Tibial artery (tissue), 4 donors: ENCODE measurements at places on chromosomes 13 and 19.
A peak's percentile ranks its signal among the peaks of the same experiment; 100 is the strongest.

GRCh38 chr19:50957587-50957986 is 4.7 kb upstream of the KLK5 start:
- H3K27me3 ChIP-seq = no peaks in the 10 kb centered on the region
- H3K4me1 ChIP-seq = no peaks in the 10 kb centered on the region
- no peak for DNase-seq
- no peaks in the 10 kb centered on the region for H3K36me3 ChIP-seq
- H3K4me3 ChIP-seq = no peak overlapping the region
- H3K27ac ChIP-seq = no peak overlapping the region

DNA sequence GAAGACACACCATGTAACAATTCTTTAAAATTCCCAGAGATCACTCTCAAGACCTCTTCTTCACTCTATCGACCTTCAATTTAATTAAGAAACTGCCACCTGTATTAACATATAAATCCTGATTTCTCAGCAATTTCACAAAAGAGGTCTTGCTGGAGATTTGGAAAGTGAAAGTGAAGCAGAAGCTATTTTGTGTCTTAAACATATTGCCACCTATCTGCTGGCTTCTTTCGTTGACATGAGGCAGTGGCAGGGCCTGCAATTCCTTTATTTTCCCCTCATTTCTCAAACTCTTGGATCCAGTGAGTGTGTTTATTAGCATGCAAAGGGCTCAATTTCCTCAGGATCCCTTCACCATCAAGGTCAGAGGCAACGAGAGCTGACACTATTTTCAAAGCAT is 780.2 kb upstream of the SLITRK1 start:
- DNase-seq = no peak
- no peaks in the 10 kb centered on the region for H3K4me1 ChIP-seq
- H3K27ac ChIP-seq = no peak overlapping the region
- H3K36me3 ChIP-seq = no peaks in the 10 kb centered on the region
- H3K4me3 ChIP-seq = no peak overlapping the region

GRCh38 chr19:40286971-40287421 is 1.9 kb upstream of the AKT2 start:
- no peak for DNase-seq
- no peaks in the 10 kb centered on the region for H3K36me3 ChIP-seq
- no peak overlapping the region for H3K27ac ChIP-seq
- H3K27me3 ChIP-seq = no peaks in the 10 kb centered on the region
- no peaks in the 10 kb centered on the region for H3K4me1 ChIP-seq
- no peak overlapping the region for H3K4me3 ChIP-seq

DNA sequence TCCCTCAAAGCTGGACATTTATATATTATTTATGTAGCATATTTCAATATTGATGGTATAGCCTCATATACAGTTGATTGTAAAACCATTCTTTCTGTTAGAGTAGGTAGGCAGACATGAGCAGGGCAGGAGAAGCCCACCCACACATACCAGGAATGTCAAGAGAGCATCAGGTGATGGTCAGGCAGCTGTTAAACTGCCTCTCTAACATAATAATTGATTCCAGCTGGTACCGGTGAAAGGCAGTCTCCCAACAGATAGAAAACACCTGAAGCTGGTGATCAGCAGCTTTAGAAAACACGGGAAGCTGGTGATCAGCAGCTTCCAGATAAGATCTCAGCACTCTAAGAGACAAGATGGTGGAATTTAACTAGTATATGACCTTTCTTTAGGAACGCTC is 132.9 kb downstream of the SLITRK6 start:
- no peak overlapping the region for H3K4me3 ChIP-seq
- no peaks in the 10 kb centered on the region for H3K36me3 ChIP-seq
- H3K27me3 ChIP-seq = no peaks in the 10 kb centered on the region
- no peak overlapping the region for H3K27ac ChIP-seq
- H3K4me1 ChIP-seq = no peaks in the 10 kb centered on the region
- DNase-seq = no peak

- H3K27me3 ChIP-seq = no peaks in the 10 kb centered on the region
- peaks cover 6% of the 10 kb centered on the region for H3K4me1 ChIP-seq
- H3K27ac ChIP-seq = no peak overlapping the region
- DNase-seq = no peak
- no peaks in the 10 kb centered on the region for H3K36me3 ChIP-seq
Measured at GRCh38 chr13:93942016-93942415, 537.5 kb downstream of the DCT start.

GRCh38 chr13:43100667-43101066 is 77.3 kb downstream of the DNAJC15 start:
- no peaks in the 10 kb centered on the region for H3K27me3 ChIP-seq
- DNase-seq = no peak
- no peak overlapping the region for H3K4me3 ChIP-seq

GRCh38 chr13:44421853-44422525 is 48.4 kb downstream of the SERP2 start:
- no peak for DNase-seq
- H3K4me1 ChIP-seq = no peaks in the 10 kb centered on the region
- no peak overlapping the region for H3K27ac ChIP-seq
- no peak overlapping the region for H3K4me3 ChIP-seq
- no peaks in the 10 kb centered on the region for H3K36me3 ChIP-seq

GRCh38 chr13:110250258-110250891 is 56.6 kb downstream of the COL4A1 start:
- H3K36me3 ChIP-seq = no peaks in the 10 kb centered on the region
- H3K27me3 ChIP-seq = no peaks in the 10 kb centered on the region
- peak overlapping the region; percentile 1 for H3K4me3 ChIP-seq
- H3K27ac ChIP-seq = peak overlapping the region; percentile 91
- DNase-seq = peak; percentile 96
- peaks cover 85% of the 10 kb centered on the region for H3K4me1 ChIP-seq

DNA sequence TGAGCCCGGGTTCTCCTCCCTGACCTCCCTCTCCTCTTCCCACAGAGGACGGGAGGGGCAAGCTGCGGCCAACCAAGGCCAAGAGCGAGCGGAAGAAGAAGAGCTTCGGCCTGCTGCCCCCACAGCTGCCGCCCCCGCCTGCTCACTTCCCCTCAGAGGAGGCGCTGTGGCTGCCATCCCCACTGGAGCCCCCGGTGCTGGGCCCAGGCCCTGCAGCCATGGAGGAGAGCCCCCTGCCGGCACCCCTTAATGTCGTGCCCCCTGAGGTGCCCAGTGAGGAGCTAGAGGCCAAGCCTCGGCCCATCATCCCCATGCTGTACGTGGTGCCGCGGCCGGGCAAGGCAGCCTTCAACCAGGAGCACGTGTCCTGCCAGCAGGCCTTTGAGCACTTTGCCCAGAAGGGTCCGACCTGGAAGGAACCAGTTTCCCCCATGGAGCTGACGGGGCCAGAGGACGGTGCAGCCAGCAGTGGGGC is 162.2 kb downstream of the KDM4B start:
- no peak overlapping the region for H3K4me3 ChIP-seq
- H3K36me3 ChIP-seq = peaks cover 80% of the 10 kb centered on the region
- no peaks in the 10 kb centered on the region for H3K27me3 ChIP-seq
- DNase-seq = no peak

GRCh38 chr19:19477705-19478383 is 37.5 kb downstream of the TSSK6 start:
- no peak for DNase-seq
- no peak overlapping the region for H3K27ac ChIP-seq
- no peaks in the 10 kb centered on the region for H3K4me1 ChIP-seq
- no peaks in the 10 kb centered on the region for H3K27me3 ChIP-seq
- no peak overlapping the region for H3K4me3 ChIP-seq

GRCh38 chr13:101473458-101473857 is 21.0 kb downstream of the ITGBL1 start:
- peak overlapping the region; percentile 66 for H3K27ac ChIP-seq
- DNase-seq = peak; percentile 62
- no peaks in the 10 kb centered on the region for H3K27me3 ChIP-seq
- no peaks in the 10 kb centered on the region for H3K36me3 ChIP-seq

GRCh38 chr19:38526430-38526829 is 91.3 kb downstream of the MAP4K1 start:
- no peak overlapping the region for H3K4me3 ChIP-seq
- H3K27me3 ChIP-seq = no peaks in the 10 kb centered on the region
- H3K36me3 ChIP-seq = no peaks in the 10 kb centered on the region
- H3K27ac ChIP-seq = no peak overlapping the region

DNA sequence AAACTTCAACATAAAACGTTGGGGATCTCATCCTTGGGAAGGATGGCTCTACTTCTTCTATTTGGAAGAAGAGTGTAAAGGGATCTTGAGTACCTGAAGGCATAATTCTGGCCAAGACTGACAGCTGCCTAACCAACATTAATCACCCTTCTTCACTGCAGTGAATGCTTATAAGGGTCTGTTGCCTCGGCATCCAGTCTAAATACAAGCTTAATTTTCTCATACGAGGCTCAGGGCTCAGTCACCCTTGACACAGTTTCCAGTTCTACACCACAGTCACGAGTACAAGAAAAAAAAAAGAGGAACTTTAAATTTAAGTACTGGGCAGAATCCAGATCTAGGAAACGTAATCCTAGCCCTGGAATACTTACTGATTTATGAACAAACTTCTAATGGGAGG is 9.0 kb downstream of the FPR3 start:
- H3K36me3 ChIP-seq = no peaks in the 10 kb centered on the region
- H3K27ac ChIP-seq = no peak overlapping the region
- H3K27me3 ChIP-seq = no peaks in the 10 kb centered on the region
- peaks cover 10% of the 10 kb centered on the region for H3K4me1 ChIP-seq
- DNase-seq = no peak

GRCh38 chr19:18137242-18137641 is 15.7 kb upstream of the PIK3R2 start:
- no peak overlapping the region for H3K27ac ChIP-seq
- no peak overlapping the region for H3K4me3 ChIP-seq
- H3K27me3 ChIP-seq = no peaks in the 10 kb centered on the region
- H3K36me3 ChIP-seq = peaks cover 83% of the 10 kb centered on the region

DNA sequence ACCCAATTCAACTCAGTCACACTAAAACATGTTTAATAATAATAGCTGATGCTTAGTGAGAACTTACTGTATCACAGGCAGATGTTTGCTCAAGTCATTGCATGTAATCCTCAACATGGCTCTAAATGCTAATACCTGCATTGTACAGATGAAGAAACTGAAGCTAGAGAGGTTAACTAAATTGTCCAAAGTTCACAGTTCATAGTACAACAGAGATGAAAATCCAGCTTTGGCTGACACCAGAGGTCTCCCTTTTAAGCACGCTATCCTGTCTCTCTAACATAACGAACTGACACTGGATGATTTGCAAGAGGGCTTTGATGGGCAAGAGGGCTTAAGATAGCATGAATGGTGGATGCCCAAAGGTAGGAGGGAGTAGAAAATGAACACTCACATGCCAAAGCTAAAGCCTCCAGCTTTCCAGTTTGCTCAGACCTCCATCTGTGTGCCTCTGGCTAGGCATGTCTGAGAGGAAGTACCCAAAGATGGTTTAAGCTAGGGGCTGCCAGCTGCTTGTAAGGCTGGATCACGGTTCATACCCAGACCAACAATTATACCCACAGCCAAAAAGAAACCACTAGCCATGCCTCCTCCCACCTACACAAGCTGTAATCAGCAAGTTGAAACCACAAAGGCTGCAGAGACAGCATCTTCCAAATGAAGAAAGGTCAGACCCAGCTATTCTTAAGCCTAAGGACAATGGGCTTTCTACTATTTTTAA is 196.9 kb upstream of the UBL3 start:
- H3K27me3 ChIP-seq = peaks cover 1% of the 10 kb centered on the region
- no peak for DNase-seq
- H3K36me3 ChIP-seq = no peaks in the 10 kb centered on the region
- H3K27ac ChIP-seq = no peak overlapping the region

- no peak overlapping the region for H3K4me3 ChIP-seq
- H3K27ac ChIP-seq = no peak overlapping the region
- no peak for DNase-seq
- no peaks in the 10 kb centered on the region for H3K27me3 ChIP-seq
- no peaks in the 10 kb centered on the region for H3K4me1 ChIP-seq
- H3K36me3 ChIP-seq = no peaks in the 10 kb centered on the region
Measured at GRCh38 chr13:113605461-113605860, 20.9 kb downstream of the TFDP1 start.

GRCh38 chr19:16927883-16928282 is 39.1 kb downstream of the F2RL3 start:
- H3K36me3 ChIP-seq = no peaks in the 10 kb centered on the region
- no peaks in the 10 kb centered on the region for H3K27me3 ChIP-seq
- no peak for DNase-seq

DNA sequence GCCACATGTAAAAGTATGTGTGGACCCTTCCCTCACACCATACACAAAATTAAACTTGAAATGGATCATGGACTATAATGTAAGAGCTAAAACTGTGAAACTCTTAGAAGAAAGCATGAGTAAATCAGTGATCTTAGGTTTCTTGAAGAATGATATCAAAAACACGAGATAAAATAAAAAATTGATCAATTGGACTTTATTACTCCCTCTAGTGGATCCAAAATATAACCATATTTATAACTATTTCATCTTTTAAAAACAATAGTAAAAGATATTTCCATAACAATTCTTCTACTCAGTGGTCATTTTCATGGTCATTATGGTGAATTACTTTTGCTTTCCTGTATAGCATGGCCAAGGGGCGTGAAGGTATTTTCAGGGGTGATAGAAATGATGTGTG is 174.6 kb upstream of the LSM14A start:
- no peaks in the 10 kb centered on the region for H3K4me1 ChIP-seq
- H3K27ac ChIP-seq = no peak overlapping the region
- no peak for DNase-seq
- H3K27me3 ChIP-seq = no peaks in the 10 kb centered on the region
- H3K36me3 ChIP-seq = no peaks in the 10 kb centered on the region

DNA sequence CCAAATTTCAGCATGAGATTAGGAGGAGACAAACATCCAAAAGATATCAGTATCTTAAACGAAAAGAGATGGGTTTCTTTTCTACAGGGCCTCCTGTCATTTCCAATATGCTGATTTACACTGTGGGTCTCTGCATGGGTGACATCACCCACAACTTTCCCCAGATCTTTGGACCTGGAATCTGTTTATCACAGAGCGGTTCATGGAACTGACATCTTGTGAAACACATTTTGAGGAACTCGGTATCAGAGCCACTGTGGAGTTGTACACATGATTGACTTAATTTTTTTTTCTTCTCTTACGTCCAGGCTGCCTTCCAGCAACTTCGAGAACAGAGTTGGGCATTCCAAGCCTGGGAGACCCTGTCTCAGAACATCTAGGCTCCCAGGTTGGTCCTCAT is 80.2 kb upstream of the SERP2 start:
- H3K27ac ChIP-seq = peak overlapping the region; percentile 46
- no peak for DNase-seq
- no peaks in the 10 kb centered on the region for H3K4me1 ChIP-seq
- no peak overlapping the region for H3K4me3 ChIP-seq

GRCh38 chr13:101736566-101736965 is 284.1 kb downstream of the ITGBL1 start:
- no peaks in the 10 kb centered on the region for H3K27me3 ChIP-seq
- H3K36me3 ChIP-seq = no peaks in the 10 kb centered on the region
- no peak for DNase-seq
- no peak overlapping the region for H3K27ac ChIP-seq

DNA sequence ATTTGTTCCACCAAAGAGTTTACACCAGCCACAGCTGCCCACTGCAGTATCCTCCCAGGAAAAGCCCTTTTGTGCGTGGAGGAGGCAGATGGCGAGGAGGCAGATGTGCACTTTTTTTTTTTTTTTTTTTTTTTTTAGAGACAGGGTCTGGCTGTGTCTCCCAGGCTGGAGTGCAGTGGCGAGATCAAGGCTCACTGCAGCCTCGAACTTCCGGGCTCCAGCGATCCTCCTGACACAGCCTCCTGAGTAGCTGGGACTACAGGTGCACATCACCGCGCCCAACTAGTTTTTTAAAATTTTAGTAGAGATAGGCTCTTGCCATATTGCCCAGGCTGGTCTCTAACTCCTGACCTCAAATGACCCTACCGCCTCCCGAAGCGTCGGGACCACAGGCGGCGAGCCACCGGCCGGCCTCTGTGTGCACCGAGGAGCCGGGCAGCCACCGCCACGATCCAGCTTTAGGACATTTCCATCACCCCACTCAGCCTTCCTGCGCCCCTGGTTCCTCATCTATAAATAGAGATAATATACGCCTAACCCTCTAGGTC is 563 bp upstream of the PDCD5 start:
- peaks cover 17% of the 10 kb centered on the region for H3K36me3 ChIP-seq
- DNase-seq = no peak
- H3K4me3 ChIP-seq = peak overlapping the region; percentile 96
- peak overlapping the region; percentile 91 for H3K27ac ChIP-seq
